Activated T-cell treated with anti-CD3 and anti-CD28 coated beads, Interleukin-2, amount 50 U/mL, for 1 hour (primary cell): ENCODE measurements at places on chromosomes 7 and 10.

GRCh38 chr7:128900237-128900636, 10.3 kb downstream of the KCP start:
- DNase-seq: no peak

- DNase-seq: no peak
Measured at GRCh38 chr7:101687791-101688182, 58.7 kb upstream of the MYL10 start.

GRCh38 chr7:64883113-64883905, 19.8 kb upstream of the ZNF273 start:
- no peak for DNase-seq

- DNase-seq: no peak
Measured at GRCh38 chr7:92832534-92833023, 3.8 kb downstream of the CDK6 start.

DNA sequence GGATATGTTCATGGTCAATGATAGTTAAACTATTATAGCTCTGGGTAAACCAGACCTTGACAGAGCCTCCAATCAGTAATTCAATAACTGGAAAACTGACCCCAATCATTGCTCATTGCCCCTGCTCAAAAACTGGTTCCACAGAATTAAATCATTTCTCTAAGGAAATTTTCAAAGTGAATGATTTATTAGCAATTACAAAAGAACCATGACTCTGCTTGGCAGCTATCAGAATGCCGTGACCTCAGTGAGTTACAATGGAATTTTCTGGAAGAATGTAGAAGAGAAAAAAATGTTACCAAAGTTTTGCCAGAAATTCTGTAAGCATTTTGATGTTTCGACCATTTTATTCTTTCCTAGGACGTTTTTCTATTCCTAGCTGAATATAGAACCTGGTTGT, 106.8 kb upstream of the APBB1IP start:
- DNase-seq: no peak

GRCh38 chr7:14219125-14219524, 229.7 kb upstream of the ETV1 start:
- DNase-seq: no peak
